Stimulated activated CD8-positive, alpha-beta memory T cell treated with anti-CD3 and anti-CD28 coated beads, Interleukin-2, amount 100 ng/mL, for 1 hour (primary cell): ENCODE measurements at places on chromosomes 5 and 9.

- no peak for DNase-seq
Observed at GRCh38 chr5:11427569-11427968, 476.7 kb downstream of the CTNND2 start.

DNA sequence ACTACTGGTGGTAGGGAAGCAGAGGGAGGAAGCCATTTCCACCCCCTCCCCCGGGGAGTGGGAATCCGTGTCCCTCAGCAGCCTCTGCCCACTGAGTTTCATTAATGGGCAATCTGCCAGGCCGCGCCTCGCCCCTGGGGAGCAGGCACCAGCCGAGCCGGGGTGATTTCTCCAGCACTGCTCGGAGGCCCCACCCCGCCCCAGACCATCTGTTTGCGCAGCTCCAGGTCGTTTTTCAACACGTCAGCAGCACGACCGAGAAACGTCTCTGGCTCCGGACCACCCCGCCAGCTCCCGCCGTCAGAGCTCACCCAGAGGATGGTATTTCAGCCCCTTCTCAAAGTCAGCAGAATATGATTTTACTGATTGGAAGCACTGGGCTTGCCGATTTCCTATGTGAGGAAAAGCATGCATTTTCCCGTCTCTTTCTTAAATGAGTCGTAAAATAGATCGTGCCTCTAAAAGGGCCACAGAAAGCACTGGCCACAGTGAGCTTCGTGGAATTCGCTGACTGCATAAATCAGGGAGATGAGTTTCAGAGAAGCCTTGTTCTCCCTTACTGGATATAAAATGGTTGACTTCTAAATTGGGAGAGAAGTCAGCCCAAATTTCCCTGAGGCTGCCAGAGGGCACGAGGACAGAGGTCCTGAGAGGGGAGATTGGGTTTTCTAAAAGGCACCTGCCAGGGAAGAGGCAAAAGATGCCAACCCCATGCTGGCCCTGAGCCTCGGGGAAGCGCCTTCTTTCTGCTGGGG lies 47.0 kb downstream of the OLFM1 start:
- no peak for DNase-seq

GRCh38 chr9:78295177-78295575 lies 1.7 kb upstream of the PSAT1 start:
- no peak for DNase-seq

GRCh38 chr5:91538179-91538578 lies 155.1 kb upstream of the ARRDC3 start:
- no peak for DNase-seq

GRCh38 chr5:67163231-67163756 lies 33.3 kb downstream of the CD180 start:
- no peak for DNase-seq

GRCh38 chr5:149002053-149002452 lies 60.8 kb downstream of the SH3TC2 start:
- DNase-seq = no peak

GRCh38 chr5:132218321-132218720 lies 9.3 kb downstream of the P4HA2 start:
- no peak for DNase-seq
